NCI-H1048 (cell line): ENCODE measurements at places on chromosomes 2 and 18.

DNA sequence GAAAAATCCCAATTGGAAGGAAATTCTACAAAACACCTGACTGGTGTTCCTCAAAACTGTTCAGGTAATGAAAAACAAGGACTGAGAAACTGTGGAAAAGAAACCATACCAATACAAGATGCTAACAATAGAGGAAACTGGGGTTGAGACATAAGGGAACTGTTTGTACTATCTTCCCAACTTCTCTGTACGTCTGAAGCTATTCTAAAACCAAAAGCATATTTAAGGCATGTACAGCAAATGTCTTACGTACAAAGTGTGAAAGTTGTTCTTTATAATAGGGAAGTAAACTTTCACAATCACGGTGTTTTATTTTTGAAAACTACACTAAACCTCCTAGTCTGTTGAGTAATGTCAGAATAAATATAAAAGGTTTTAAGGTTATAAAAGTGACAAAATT is 776.1 kb upstream of the RAB6C start:
- DNase-seq: no peak

DNA sequence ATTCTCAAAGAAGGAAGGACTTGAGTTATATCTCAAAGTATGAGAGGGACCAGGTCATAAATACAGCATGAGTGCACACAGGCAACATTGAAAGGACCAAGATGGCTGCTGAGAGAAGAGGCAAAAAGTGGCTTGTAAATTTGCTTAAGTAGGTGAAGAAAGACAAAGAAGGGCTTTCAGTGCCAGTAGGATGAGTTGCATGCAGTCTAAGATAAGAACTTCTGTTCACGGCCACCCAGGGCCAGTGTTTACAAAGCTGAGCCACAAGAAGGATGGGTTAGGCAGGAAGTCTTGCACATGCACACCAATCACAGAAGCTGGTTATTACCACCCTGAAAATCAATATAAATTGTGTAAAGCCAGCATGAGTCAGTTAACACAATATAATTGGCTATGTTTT is 3.1 kb upstream of the ABCB11 start:
- no peak for DNase-seq

GRCh38 chr2:85735691-85736090 is 18.1 kb upstream of the ATOH8 start:
- no peak for DNase-seq

DNA sequence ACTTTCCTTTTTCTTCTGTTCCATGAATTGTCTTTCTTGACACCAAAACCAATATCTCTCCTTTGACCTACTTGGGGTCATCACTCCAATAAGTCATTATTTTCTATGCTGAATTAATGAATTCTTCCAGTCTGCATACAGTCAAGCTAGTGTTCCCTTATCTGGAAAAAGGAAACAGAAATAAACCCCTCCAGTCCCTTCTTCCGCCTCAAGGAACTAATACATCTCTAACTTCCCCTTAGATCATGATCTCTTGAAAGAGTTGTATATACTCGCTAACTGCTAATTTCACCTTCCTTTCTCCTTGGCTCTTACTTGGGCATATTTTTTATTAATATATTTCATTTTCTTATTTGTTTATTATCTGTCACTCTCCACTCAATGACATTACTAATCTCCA is 7.3 kb upstream of the ARHGAP15 start:
- DNase-seq: no peak

GRCh38 chr2:42973726-42974125 is 181.3 kb upstream of the HAAO start:
- DNase-seq: no peak

GRCh38 chr2:150759531-150759930 is 272.1 kb upstream of the RND3 start:
- no peak for DNase-seq

DNA sequence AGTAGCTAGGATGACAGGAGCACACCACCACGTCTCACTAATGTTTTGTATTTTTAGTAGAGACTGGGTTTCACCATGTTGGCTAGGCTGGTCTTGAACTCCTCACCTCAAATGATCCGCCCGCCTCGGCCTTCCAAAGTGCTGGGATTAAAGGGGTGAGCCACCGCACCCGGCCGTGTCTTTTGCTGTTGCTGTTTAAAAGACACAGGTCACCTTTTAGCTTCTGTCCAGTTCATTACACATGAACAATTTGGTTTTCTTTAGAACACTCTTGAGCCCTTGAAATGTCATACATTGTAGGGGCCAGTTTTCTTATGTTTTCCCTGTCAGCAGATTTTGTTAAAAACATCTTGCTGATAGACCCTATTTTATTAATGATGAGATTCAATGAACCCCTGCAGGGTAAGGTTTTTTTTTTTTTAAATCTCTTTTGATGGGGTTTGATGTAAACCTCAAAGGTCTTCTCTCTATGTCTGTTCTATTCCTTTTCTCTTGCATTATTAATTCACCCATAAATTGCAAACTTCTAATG is 61.0 kb upstream of the AGPS start:
- no peak for DNase-seq

- peak; percentile 3 for DNase-seq
Observed at GRCh38 chr2:83471655-83472054, 987.4 kb downstream of the SUCLG1 start.
